ENCODE measurements at places on chromosomes 4 and X.

GRCh38 chrX:15866147-15866546 lies 11.5 kb upstream of the AP1S2 start:
- DNase-seq: no peak

DNA sequence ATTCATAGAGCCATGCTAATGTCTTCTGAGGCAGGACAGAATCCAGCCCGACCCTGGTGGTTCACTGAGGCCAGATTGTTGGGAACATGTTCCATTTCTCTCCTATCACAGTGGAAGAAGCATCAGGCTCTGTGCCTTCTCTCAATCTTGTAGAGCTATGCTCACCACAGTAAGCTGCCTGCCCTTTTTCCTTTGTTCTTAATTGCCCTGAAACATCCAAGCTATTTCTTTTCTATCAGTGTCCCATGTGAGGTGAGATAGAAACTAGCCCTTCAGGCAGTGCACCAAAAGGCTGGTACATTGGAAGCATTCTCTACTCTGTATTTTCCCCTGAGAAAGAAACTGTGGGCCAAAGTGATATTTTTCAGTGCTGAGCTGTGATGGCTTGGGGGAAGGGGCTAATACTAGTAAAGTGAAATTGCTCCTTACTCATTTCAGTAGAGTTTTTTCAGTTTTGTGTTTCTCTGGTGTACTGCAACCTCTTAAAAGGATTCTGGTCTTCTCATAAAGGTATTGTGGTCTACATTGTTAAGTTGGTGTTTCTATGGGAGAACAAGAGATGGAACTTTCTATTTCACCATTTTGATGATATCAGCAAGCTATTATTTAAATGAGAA lies 611.2 kb downstream of the RPA4 start:
- DNase-seq: no peak

DNA sequence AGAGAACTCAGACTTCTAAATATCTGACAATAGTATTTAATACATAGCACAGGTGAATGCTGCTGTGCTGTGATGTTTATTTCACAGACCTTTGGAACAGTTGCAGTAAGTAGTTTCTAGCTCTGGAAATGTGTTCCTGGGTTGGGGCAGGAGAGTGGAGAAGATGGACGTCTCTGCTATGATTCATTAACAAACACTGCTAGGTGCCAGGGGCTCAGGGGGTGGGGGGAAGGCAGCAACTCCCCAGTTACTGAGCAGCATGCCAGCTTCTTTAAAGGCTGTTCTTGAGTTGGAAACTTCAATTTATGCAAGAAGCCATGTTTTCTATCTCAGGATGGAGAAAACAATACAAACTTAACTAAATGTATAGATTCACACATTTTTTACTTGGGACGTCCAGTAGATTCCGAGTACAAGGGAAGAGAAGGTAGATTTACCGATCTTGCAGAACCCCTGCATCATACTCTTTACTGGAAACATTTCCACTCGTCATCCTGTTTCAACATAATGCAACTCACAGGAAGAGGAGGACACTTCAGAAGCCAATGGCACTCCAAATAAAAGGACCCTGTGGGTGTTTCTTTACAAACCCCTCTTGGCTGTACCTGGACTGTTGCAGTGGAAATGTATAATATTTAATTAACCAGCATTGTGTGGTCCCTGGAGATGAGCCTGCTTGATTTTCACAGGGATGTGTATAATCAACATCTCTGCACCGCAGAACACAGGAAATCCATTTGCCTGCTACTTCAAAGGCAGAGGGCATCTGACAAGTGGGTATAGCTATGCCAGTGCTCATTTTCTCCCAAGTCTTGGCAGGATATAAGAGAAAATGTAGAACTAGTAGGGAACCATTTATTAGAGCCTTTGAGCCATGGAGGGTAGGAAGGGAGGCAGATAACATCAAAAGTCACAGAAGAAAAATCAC lies 171.4 kb downstream of the SH3KBP1 start:
- no peak for DNase-seq

DNA sequence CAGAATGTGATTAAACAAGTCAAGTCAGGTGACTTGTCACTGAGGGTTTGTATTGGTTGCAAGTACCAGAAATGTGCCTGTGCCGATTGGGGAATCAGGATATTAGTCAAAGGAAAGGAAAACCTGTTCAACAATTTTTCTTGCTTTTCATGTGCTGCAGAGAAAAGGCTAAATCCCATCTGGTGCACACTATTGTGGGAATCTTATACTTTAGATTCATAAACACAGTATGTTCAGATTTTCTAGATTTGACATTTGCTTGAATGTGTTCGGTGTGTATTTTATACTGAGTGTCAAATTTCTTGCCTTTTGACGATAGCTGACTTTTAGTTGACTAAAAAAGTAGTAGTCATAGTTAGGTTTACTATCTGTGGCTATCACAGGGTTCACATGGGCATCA lies 37.6 kb downstream of the GAB1 start:
- no peak for DNase-seq

- no peak for DNase-seq
Measured at GRCh38 chrX:37599729-37600128, 28.3 kb downstream of the LANCL3 start.

- DNase-seq: no peak
Measured at GRCh38 chr4:143046454-143046853, 138.3 kb upstream of the USP38 start.

DNA sequence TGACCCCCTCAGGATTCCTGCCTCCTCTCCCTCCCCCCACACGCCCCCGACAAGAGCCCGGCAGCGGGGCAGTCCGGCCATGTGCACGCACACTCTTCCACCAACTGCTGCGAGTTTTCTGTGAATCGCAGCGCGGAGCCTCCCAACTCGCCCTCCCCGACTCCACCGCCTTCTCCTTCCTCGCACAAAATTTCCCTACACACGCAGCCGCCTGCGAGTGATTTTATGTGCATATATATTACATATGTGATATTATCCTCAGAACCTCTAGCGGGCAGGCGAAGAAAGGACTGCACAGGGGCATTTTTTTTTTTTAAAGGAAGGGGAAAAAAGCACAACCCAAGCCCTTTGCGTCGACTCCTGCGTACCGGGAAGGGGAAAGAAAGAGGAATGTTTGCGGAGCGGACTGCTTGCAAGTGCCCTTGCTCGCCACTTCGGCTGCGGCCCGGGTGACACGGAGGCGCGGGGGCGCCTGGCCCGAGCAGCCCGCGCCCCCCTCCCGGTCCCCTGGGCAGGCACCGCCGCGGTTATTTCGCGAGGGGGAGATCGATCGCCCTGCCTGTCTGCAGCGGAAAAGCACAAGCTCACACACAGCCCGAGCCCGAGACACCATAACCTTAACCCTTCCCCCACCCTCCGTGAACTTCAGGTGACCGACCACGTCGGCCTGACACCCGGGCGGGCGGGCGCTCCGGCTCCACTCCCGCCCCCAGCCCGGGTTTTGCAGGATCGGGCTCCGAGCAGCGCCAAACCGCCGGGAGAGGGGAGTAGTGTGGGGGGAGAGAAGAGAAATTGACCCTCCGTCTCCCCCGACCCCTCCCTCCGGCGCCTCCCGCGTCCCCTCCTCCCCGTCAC lies 2.3 kb downstream of the ZNF827 start:
- peak; percentile 57 for DNase-seq

DNA sequence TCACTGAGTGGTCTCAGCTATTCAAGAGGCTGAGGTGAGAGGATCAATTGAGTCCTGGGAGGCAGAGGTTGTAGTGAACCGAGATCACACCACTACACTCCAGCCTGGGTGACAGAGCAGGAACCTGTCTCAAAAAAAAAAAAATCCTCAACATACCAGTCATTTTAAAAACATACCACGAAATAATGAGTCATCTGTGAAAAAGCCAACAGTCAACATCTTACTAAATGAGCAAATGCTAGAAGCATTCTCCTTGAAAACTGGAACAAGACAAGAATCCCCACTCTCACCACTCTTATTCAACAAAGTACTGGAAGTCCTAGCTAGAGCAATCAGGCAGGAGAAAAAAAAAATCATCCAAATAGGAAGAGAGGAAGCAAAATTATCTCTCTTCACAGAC lies 104.0 kb upstream of the ARHGEF9 start:
- no peak for DNase-seq

GRCh38 chr4:53688186-53688790 lies 97.0 kb upstream of the LNX1 start:
- no peak for DNase-seq

- DNase-seq: no peak
Measured at GRCh38 chr4:74654230-74654681, 140.1 kb downstream of the BTC start.

DNA sequence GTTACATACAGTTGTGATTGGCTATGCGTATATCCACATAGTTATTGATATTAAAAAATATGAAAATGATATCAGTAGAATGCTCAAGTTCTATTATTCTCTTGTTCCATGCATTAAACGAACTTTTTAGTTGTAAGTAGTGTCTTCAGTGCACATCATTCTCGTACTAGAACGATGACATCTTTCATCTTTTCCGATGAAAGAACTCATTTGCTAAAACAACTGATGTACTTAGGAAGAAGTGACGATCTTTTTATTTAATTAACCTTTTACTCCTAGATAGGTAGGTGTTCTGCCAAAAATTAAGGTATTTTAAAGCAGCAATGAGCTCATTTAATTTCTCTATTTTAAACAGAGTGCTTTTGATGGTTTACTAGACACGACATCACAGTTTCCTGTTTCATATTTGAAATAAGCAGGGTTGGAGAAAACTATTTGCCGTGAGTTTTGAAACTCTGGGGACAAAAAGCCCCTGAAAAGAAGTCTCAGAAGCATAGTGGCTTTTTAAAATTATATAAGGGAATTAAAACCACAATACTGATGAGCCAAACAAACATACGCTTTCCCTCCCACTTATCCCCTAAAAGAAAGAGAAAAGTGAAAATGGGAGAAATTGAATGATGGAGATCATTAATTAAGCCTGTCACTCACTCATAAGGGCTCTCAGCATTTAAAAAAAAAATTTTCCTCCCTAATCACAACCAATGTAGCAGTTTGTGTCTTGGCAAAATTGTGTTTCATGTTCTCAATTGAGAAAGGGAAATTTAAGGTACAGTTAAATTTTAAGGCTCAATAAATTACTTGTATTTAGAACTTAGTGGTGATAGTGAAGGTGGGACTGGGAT lies 25.6 kb downstream of the SPRY1 start:
- no peak for DNase-seq
